Myocyte (in vitro differentiated cells): ENCODE measurements at places on chromosomes 13 and 19.

DNA sequence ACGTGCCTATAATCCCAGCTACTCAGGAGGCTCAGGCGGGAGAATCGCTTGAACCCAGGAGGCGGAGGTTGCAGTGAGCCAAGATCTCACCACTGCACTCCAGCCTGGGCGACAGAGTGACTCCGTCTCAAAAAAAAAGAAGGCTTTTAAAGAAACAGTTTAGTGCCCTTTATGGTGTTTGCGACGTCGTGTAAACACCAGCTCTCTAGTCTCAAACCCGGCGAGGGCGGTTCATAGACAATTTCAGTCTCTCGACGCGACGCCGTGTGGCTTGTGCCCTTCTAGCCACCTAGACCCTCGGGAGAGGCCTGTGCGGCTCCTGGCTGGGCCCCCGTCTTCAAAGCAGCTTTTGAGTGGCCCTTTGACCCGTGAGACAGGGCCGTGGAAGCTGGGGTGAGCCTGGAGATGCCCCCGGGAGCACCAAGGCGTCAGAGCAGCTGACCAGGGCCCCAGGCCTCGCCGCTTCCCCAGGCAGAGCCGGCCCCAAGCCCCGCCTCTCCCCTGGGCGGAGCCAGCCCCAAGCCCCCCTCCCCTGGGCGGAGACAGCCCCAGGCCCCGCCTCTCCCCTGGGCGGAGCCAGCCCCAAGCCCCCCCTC is 5.0 kb upstream of the MADCAM1 start:
- DNase-seq, result no peak

- no peak for DNase-seq
These were observed 16.2 kb downstream of the COMP start for GRCh38 chr19:18774782-18775444.

DNA sequence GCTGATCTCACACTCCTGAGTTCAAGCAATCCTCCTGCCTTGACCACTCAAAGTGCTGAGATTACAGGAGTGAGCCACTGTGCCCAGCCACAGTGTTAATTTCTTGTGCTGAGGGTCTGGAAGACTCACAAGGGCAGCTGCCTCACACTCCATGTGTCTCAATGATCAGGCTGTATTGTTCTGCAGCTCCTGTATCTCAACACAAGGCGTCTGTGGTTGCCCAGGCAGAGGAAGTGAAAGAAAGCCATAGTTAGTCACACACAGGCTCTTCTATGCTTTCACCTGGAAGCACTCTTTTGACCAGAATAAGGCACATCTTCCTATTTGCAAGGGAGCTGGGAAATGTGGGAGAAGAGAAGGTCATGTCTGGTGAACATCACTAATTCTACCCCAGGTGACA is 107.3 kb upstream of the ZNF507 start:
- no peak for DNase-seq

- no peak for DNase-seq
These were observed 328.8 kb upstream of the SLITRK1 start for GRCh38 chr13:84211048-84211447.

- no peak for DNase-seq
These were observed 14.3 kb downstream of the MIR17HG start for GRCh38 chr13:91361755-91362271.

DNA sequence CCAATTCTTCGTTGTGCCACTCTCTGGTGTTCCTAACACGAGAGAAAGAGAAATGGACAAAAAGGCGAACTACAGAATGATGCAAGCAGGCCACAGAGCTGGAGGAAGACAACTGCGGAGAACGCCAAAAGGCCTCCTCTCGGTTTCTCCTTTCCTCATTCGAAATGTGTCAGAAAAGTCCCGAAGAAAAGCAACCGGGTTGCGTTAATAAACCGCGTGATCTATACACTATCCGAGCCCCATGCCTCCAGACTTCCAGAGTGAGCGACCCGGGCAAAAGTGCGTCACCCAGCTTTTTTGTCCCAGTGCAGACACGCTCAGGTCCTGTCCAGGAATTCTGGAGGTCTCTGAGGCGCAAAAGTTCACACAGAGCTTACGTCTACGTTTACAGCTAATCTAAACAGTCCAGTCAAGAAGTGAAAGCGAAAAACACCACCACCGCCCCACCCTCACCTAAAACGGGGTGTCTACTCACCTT is 413 bp downstream of the N4BP2L2 start:
- no peak for DNase-seq

GRCh38 chr13:71460211-71460610 is 406.8 kb downstream of the DACH1 start:
- no peak for DNase-seq

DNA sequence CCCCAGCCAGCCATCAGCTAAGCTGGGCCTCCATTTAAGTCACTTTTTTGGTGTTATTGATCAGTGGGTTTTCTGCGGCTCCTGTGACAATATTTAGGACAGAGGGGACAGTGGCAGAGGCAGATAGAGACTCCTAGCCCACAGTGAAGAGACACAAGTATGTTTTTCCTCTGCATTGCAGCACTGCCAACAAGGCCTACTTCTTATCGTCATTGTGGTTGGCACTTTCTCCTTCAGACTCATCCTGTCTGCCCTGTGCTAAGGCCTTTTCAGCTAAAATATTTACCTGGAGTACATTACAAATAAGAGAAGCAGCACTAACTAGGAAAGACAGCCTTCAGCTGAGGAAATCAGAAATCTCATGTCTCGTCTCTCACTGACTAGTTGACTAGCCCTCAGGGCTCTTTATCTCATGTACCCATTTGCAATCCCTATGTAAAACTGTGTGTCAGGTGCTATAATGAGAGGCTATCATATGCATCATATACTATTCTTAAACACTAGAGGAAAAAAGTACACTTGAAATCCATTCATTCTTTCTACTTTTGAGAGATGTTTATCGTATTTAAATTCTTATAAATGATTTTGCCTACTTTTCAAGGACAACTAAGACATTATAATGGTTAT is 62.2 kb downstream of the ZAR1L start:
- no peak for DNase-seq

DNA sequence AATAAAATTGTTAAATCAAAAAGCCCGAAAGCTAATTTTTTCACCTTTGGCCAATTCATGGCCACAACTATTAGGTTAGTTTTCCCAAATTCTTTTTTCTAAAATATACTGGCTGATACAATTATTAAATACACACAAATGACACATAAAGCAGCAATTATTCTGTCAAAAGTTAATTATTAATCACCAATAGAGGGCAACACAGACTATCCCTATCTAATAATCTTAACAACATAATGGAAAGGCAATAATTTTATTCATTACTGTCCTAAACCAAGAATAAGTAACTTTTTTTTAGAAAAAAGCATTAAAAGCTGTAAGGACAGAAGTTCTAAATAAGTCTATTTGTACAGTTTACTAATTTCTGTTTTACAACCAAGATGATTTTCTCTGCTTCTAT is 51.7 kb downstream of the KATNAL1 start:
- DNase-seq, result no peak

GRCh38 chr19:6967967-6968366 is 53.3 kb downstream of the MBD3L2B start:
- DNase-seq, result no peak

GRCh38 chr13:59666504-59666903 is 497.2 kb downstream of the DIAPH3 start:
- no peak for DNase-seq
